ENCODE measurements at places on chromosomes 5 and 9. TPM values are rescaled to one million over a fixed set of nuclear protein-coding genes. Genes with fewer than 3 reads are reported as not detected.

REEP2 gene
- total RNA-seq = 5.1 TPM

POU4F3 gene
- not detected for total RNA-seq

TEX48 gene
- not detected for total RNA-seq

KCTD16 gene
- total RNA-seq = not detected

SNAPC3 gene
- 29.4 TPM for total RNA-seq

GPRIN1 gene
- total RNA-seq = 0.34 TPM

SAXO1 gene
- total RNA-seq = under 0.01 TPM

NMUR2 gene
- total RNA-seq = not detected

FIBCD1 gene
- total RNA-seq = not detected

CENPK gene
- total RNA-seq = 1.7 TPM

GZMA gene
- 2.2 TPM for total RNA-seq

OTP gene
- total RNA-seq = not detected

PCDHGA10 gene
- total RNA-seq = 4.4 TPM

PTGS1 gene
- total RNA-seq = 5.9 TPM

PCDHB9 gene
- total RNA-seq = 2.4 TPM

NFX1 gene
- 37.4 TPM for total RNA-seq

MYOT gene
- 2.4 TPM for total RNA-seq

GPR150 gene
- 2.0 TPM for total RNA-seq

Measured in subcutaneous adipose tissue (tissue), 4 donors.